ENCODE measurements at places on chromosomes 12 and 14. TPM values are rescaled to one million over a fixed set of nuclear protein-coding genes. Genes with fewer than 3 reads are reported as not detected.

- DNase-seq: no peak
Measured at GRCh38 chr12:85092814-85093370, 56.7 kb downstream of the LRRIQ1 start.

DNA sequence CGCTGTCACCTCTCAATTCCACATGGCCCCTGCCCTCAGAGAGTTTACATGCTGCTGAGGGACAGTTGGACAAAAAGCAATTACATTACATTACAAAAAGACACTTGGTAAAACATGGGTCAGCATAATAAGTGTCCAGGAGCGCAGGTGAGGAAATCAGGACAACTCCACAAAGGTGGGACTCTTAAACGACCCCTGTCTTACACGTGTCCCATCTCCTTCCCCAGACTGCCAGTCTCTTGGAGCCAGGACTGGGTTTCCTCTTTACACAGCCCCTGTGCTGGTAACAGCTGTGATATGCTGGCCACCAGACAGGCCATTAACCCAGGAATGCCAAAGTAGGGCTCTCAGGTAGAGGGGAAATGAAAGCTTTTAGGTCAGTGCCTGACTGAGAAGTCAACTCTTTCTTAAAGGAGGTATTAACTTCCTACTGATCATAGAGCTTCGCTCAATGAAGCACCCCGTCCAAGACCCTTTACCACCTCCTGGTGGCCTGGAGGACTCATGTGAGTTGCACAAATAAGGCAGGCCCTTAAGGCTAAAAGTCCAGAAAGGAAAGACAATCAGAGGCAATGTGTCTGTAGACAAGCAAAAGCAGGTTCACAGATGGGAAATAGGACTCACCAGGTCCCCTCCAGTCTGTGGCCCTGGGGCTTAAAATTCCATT, 55.5 kb downstream of the ANO2 start:
- DNase-seq: no peak

DNA sequence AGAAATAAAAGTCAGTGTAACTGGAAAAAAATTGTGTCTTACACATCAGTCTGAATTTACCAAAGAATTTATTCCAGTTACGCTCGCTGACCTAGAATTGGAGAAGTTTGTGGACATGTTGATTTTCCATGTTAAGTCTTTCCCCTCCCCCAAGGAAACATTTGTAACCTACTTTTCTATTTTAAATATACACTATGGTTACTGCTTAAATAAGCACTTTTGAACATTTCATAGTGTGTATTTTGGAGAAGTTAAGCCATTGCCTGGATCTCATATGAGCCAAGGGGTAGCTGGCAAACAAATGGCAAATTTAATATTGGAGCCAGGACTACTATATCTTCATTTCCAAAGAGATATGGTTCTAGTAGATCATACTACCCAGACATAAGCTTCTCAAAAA, 42.9 kb upstream of the NT5DC3 start:
- DNase-seq: no peak

PTPRO gene
- 0.99 TPM for polyA plus RNA-seq

- DNase-seq: no peak
Measured at GRCh38 chr14:105484069-105484996, 2.4 kb upstream of the CRIP1 start.

Measured in muscle of back (tissue), 13 donors.